ENCODE measurements at places on chromosomes 11 and 22.

- DNase-seq: no peak
Measured at GRCh38 chr11:46247659-46248058, 29.8 kb upstream of the CREB3L1 start.

DNA sequence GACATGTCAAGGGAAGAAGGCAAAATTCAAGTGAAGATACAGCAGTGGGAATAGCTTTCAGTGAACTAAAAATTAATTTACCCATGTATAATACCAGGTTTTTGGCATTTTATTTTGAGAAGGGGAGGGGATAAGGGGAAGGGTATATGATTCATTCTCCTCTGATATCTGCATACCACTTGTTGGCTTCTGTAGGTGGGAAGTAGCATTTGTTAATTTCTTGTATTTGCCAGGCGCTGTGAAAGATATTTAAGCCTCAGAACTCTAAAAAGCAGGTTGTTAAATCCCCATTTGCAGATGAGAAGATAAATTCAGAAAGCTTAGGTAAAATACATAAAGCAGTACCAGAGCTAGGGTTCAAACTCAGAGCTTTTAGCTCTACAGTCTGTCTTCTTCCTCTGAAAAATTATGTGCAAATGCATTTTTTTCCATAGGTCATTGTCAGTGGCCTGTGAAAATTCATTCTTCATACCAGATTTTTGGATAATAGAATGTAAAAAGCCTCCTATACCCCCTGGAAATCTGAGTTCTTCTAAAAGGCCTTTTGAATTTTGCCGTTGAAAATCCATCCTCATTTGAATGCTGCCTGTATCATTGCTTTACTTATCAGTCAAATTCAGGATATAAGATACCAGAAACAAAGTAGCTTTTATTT is 221.3 kb downstream of the DDX10 start:
- no peak for DNase-seq

DNA sequence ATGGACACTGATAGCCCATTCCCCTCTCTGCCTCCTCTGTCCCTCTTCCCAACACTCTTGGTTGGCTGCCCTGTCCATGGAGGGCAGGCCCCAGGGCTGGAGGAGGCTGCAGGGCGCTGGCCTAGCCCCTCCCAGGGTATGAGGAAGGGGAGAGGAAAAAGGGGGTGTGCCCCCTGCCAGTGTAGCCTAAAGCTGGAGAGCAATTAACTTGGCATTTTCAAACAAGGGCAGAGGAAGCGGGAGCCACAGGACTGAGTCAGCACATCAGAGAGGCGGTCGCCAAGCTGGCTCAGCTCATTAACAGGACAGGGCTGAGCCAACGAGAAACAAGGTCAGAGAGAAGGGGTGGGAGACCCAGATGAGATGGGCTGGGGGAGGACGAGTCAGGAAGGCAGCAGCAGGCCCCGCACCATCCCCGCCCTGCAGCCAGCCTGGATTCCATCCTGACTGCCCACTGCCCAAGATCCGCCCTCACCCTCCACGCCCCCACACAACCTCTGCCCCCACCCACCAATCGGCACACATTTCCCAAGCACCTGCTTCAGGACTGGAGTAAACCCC is 76.3 kb downstream of the BUD13 start:
- peak; percentile 18 for DNase-seq

GRCh38 chr22:43789452-43789851 is 22.7 kb downstream of the EFCAB6 start:
- DNase-seq: peak; percentile 98

DNA sequence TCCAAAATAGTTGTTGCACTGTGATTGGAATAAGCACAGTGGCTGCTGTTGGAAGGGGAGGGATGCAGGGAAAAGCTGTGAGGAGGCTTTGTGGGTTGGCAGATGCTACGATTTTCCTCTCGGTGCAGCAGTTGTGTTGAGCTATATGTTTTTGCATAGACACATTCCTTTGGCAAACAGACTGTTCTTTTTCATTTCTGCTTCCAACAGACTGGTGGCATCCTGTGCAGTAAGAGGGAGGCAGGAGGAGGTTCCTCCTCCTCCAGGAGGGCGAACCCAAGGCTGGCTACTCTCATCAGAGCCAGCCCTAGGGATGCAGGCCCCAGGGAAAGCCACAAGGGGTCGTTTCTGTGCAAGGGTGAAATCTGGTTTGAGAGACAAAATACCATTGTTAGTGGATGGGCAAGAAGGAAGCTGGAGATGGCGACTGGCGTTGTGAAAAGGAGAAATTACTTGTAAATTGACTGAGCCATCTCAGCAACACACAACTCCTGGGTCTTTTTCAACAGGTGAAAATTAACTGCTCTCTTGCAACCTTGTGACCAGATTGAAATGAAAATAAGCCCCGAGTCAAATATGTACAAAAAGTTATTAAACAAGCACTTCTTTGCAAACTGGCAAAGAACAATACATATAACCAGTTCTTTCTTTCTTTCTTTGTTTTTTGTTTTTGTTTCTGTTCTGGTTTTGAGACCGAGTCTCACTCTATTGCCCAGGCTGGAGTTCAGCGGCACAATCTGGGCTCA is 26.5 kb upstream of the UBASH3B start:
- peak; percentile 31 for DNase-seq

DNA sequence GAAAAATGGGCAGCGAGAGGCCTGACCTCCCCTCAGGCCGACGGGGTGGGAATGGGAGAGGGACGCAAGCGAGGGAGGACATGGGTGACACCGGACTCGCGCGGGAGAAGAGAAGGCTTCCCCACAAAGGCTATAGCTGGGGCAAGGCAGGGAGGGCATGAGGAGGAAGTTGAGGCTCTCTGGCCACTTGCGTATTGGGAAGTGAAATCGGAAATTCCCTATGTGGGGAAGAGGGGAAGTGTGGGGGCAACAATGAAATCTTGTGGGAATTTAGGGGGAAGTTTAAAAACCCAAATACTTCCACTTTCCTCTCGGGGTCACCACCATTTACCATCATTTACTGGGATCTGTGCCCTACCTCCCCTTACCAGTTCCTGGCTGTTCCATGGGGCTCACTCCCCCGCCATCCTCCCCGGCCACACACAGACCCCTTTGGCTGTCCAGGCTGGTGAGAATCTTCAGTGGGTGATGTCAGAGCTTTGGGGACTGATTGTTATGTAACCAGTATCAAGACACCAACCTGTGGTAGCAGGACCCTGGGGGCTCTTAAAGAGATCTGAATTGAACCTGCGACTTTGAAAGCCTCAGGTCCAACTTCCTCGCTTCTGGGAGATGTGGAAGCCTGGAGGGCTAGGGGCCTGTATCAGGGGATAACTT is 951 bp upstream of the EHD1 start:
- DNase-seq: no peak

GRCh38 chr11:1832211-1832919 is 2.4 kb upstream of the SYT8 start:
- no peak for DNase-seq

DNA sequence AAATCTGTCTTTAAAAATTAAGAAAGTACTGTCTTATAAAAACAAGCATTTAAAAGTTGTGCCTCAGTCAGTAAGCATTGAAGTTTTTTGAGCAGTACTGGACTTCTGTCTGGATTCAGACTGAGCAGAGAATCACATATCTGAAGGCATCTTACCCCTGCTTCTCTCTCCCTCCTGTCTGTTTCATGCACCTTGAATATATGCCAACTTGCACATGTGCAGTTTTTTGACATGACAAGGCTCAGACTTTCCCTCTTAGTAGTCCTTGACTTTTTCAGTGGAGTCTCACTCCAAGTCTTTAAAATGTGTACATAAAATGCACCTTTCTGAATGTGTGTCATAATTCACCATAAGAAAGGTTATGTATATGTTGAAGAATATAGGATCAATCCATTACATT is 19.8 kb downstream of the SPECC1L start:
- DNase-seq: peak; percentile 36

GRCh38 chr22:49719046-49719445 is 108.6 kb downstream of the BRD1 start:
- DNase-seq: no peak
